ENCODE measurements at places on chromosomes 7 and 10. TPM values are rescaled to one million over a fixed set of nuclear protein-coding genes. Genes with fewer than 3 reads are reported as not detected.
A peak's percentile ranks its signal among the peaks of the same experiment; 100 is the strongest.

GRCh38 chr10:33703501-33704213 is 369.2 kb upstream of the NRP1 start:
- no peak for DNase-seq

The ZNF503 gene
- 28.8 TPM for total RNA-seq

GRCh38 chr10:118007773-118008172 is 39.0 kb downstream of the RAB11FIP2 start:
- no peak for DNase-seq

GRCh38 chr7:123054357-123055133 is 59.0 kb upstream of the TAS2R16 start:
- no peak for DNase-seq

GRCh38 chr10:9294865-9295264 is 1240.4 kb downstream of the GATA3 start:
- no peak for DNase-seq

The CLDN4 gene
- 0.21 TPM for total RNA-seq

GRCh38 chr10:16408379-16408778 is 28.4 kb upstream of the PTER start:
- no peak for DNase-seq

The AKR1D1 gene
- total RNA-seq, result not detected

The TLX1 gene
- total RNA-seq, result not detected

The CCL24 gene
- total RNA-seq, result not detected

DNA sequence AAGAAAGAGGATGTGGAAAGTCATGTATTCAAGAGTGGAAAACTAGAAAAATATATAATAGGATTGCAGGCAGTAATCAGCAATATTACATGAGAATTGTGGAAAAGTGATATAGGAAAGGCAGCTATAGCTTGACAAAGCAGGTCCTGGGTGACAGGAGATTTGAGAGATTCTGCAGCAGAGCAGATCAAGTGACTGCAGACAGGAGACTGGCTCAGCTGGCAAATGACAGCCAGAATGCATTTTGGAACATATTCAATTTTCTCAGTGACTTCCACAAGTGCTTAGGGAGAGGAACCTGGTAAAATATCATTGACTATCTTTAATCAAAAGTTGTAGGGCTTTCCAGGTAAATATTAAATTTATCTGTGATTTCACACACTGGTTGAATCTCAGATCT is 260.5 kb upstream of the CACNA2D1 start:
- no peak for DNase-seq

- DNase-seq, result no peak
Observed at GRCh38 chr10:21702633-21703111, 168.6 kb downstream of the MLLT10 start.

The SMNDC1 gene
- 6.9 TPM for total RNA-seq

The NXPH1 gene
- total RNA-seq, result 0.32 TPM

DNA sequence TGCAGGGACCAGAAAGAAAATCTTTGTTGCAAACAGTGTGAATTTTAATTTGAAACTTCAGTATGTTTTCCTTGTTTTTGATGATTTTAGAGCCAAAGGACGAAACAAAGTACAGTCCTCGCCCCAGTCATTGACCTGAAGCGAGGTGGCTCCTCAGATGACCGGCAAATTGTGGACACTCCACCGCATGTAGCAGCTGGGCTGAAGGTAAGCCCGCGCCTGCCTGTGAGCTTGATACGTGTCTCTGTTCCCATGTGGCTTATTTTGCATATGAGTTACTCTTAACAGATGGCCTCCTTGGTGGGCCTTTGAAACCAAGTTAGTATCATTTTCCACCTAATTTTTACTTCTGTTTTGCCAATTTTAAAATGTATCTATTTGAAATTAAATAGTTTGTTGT is 12.3 kb downstream of the RBM17 start:
- DNase-seq, result no peak

GRCh38 chr10:25107756-25108155 is 67.0 kb upstream of the GPR158 start:
- DNase-seq, result no peak

The EPO gene
- total RNA-seq, result not detected

The CCNJ gene
- 6.0 TPM for total RNA-seq

GRCh38 chr10:34743814-34744213 is 71.3 kb downstream of the PARD3 start:
- DNase-seq, result peak; percentile 18

- no peak for DNase-seq
Observed at GRCh38 chr7:17184805-17185689, 113.4 kb upstream of the AHR start.

GRCh38 chr7:27399791-27400567 is 157.4 kb downstream of the EVX1 start:
- DNase-seq, result no peak

The SUN3 gene
- total RNA-seq, result not detected

- DNase-seq, result no peak
Observed at GRCh38 chr7:98256431-98256830, 4.4 kb upstream of the TECPR1 start.

GRCh38 chr7:46288861-46289260 is 367.8 kb upstream of the IGFBP3 start:
- DNase-seq, result no peak

DNA sequence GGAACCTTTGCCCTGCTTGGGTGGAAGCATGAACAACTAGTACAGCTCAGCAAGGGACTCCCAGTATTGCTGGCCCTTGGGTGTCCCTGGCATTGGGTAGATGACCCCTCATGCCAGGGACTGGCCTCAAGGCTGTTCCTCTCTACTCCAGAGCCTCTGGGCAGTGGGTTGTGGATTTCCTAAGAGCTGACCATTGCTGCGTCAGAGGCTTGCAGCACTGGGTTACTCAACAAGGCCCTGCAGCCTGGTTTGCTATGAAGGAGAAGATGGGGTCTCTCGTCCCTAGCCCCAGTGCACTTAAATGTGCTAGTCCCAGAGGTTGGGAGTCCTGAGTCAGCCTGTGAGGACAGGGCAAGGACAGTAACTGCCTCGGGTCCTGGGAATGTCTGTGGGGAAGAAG is 2.5 kb downstream of the VSIR start:
- DNase-seq, result peak; percentile 86

DNA sequence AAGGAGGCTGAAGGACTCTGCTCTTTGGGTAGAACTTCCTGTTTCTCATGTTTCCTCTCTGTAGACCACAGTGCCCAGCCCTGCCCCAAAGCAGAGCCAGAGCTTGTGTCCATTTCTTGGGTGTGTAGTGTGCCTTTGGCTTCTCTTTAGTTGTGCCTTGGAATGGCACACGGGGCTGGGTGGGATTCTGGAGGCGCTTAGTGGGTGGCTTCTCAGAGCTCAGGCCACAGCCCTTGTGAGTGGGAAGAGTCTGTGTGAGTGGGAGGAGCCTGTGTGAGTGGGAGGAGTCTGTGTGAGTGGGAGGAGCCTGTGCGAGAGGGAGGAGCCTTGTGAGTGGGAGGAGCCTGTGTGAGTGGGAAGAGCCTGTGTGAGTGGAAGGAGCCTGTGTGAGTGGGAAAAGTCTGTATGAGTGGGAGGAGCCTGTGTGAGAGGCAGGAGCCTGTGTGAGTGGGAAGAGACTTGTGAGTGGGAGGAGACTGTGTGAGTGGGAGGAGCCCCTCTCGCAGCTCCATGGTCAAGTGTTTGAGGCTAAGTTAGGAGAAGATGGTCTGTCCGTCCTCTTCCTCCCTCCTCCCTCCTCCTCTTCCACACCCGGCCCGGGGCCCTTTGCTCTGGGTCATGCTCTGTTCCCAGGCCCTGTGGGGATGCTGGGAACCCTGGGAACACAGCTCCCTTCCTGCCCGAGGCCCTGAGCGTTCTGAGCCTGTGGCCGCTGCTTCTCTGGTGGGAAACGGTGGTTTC is 153.0 kb downstream of the GRK5 start:
- DNase-seq, result no peak

- DNase-seq, result no peak
Observed at GRCh38 chr10:43212043-43212721, 54.7 kb downstream of the RASGEF1A start.

GRCh38 chr10:123965973-123966895 is 74.6 kb upstream of the CPXM2 start:
- no peak for DNase-seq
